Mesothelial cell of epicardium (in vitro differentiated cells): ENCODE measurements at places on chromosomes 16 and 17. TPM values are rescaled to one million over a fixed set of nuclear protein-coding genes. Genes with fewer than 3 reads are reported as not detected.

DNA sequence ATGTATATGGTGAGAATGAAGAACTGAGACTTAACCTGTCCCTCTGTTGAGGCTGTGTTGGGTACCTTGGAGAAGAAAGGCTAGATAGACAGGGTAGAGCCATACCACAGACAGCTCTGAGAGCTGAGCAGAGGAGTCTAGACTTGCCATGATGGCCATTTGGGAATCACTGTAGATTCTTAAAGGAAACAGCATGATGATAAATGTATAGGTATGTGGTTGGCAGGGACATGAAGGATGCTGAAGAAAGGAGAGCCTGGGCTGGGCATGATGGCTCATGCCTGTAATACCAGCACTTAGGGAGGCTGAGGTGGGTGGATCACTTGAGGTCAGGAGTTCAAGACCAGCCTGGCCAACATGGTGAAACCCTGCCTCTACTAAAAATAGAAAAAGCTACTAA is 114.4 kb upstream of the HAS3 start:
- no peak overlapping the region for H3K4me3 ChIP-seq
- no peaks in the 10 kb centered on the region for H3K27me3 ChIP-seq
- no peak for DNase-seq
- no peak overlapping the region for H3K27ac ChIP-seq
- peaks cover 4% of the 10 kb centered on the region for H3K4me1 ChIP-seq

Gene CES5A
- total RNA-seq = not detected in 3 replicates

- no peak overlapping the region for H3K4me3 ChIP-seq
- no peaks in the 10 kb centered on the region for H3K36me3 ChIP-seq
- no peak overlapping the region for H3K27ac ChIP-seq
- DNase-seq = no peak
These were observed 13.5 kb upstream of the TBX21 start for GRCh38 chr17:47719411-47720152.

Gene C17orf113
- 4.1 to 5.1 TPM (median 4.4 TPM) in 3 replicates for total RNA-seq

- H3K36me3 ChIP-seq = peaks cover 17% of the 10 kb centered on the region
- no peak for DNase-seq
- no peak overlapping the region for H3K4me3 ChIP-seq
- H3K4me1 ChIP-seq = peaks cover 11% of the 10 kb centered on the region
- H3K27me3 ChIP-seq = no peaks in the 10 kb centered on the region
These were observed 21.9 kb downstream of the CRK start for GRCh38 chr17:1434150-1434549.

GRCh38 chr17:4463818-4464476 is 30.2 kb downstream of the SPNS3 start:
- H3K4me3 ChIP-seq = no peak overlapping the region
- H3K27me3 ChIP-seq = no peaks in the 10 kb centered on the region
- H3K27ac ChIP-seq = no peak overlapping the region
- DNase-seq = no peak
- H3K36me3 ChIP-seq = peaks cover 5% of the 10 kb centered on the region
- no peaks in the 10 kb centered on the region for H3K4me1 ChIP-seq

DNA sequence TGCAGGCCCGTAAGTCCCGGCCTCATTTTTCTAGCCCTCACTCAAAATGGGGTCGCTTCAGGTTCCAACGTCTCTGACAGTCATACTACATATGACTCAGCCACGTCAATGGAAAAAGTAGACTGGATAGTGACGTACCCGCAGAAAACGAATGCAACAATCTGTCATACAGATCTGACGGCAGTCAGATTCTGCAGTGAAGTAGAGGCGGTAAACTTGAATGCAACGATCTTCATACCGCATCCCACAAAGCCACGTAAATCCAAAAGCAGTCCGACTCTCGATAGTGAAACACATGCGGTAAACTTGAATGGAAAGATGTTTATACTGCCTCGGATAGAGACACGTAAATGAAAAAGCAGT is 38.4 kb upstream of the ARL4D start:
- peak overlapping the region; percentile 67 for H3K4me3 ChIP-seq
- H3K27me3 ChIP-seq = no peaks in the 10 kb centered on the region
- DNase-seq = no peak
- H3K4me1 ChIP-seq = peaks cover 11% of the 10 kb centered on the region
- peak overlapping the region; percentile 100 for H3K27ac ChIP-seq

- H3K27me3 ChIP-seq = no peaks in the 10 kb centered on the region
- no peak overlapping the region for H3K27ac ChIP-seq
- DNase-seq = no peak
These were observed 23.2 kb downstream of the NLK start for GRCh38 chr17:28065706-28066105.

- no peak overlapping the region for H3K4me3 ChIP-seq
- peaks cover 14% of the 10 kb centered on the region for H3K27me3 ChIP-seq
- H3K4me1 ChIP-seq = no peaks in the 10 kb centered on the region
- no peaks in the 10 kb centered on the region for H3K36me3 ChIP-seq
- DNase-seq = no peak
These were observed 50.0 kb downstream of the OTOA start for GRCh38 chr16:21713549-21714368.

Gene MT4
- not detected in 3 replicates for total RNA-seq

Gene TBC1D3H
- total RNA-seq = not detected in 3 replicates

DNA sequence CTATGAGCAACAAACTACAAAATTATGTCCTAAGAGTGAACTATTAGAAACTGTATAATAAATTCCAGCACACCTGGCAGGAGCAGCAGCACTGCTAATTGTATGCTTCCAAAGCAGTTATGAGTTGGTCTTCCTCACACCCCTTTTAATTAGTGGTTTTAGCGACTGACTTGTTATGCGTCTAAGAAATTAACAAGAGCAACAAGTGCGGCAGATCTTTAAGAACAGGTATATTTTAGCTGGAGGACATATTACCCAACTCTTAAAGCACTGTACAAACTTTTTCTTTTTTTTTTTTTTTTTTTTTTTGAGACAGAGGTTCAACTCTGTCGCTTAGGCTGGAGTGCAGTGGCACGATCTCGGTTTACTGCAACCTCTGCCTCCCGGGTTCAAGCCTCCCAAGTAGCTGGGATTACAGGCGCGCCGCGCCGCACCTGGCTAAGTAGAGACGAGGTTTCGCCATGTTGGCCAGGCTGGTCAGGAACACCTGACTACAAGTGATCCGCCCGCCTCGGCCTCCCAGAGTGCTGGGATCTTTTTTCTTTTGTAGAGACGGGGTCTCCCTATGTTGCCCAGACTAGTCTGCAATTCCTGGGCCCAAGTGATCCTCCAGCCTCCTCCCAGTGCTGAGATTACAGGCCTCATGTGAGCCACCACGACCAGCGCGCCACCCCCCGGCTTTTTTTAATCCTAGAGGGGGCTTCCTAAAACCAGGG is 1.6 kb upstream of the FBXL20 start:
- no peak for DNase-seq
- no peak overlapping the region for H3K27ac ChIP-seq
- H3K4me3 ChIP-seq = peak overlapping the region; percentile 92

DNA sequence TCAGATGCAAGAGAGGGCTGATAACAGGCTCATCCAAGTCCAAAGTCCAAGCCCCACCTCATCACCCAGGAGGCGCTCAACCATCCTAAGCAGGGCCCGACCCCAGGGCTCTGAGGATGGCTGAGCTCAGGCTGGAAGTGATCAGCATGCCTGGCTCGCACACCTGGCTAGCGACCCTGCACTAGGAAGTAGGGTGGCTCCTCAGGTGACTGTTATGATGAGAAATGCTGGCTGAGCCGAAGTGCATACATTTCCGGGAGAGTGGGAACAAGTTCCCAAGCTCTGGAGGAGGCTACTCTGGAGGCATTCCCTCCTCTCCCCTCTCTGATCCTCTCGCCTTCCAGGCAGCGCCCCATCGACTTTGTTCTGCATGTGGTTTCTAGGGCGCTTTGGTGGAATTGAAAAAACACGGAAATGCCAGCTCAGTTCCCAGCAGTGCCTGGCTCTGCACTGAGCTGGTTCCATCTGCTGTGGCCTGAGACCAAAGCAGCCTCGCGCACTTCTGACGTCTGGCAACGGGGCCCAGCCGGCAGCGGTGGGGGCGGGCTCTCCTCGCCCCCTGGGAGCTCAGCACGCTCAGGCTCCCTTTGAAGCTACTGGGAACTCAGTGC is 130.3 kb downstream of the IRF8 start:
- H3K36me3 ChIP-seq = no peaks in the 10 kb centered on the region
- no peak overlapping the region for H3K27ac ChIP-seq
- no peak for DNase-seq
- H3K4me1 ChIP-seq = peaks cover 11% of the 10 kb centered on the region
- H3K4me3 ChIP-seq = no peak overlapping the region
- peaks cover 40% of the 10 kb centered on the region for H3K27me3 ChIP-seq

Gene ADORA2B
- 3.8 to 4.6 TPM (median 4.5 TPM) in 3 replicates for total RNA-seq

DNA sequence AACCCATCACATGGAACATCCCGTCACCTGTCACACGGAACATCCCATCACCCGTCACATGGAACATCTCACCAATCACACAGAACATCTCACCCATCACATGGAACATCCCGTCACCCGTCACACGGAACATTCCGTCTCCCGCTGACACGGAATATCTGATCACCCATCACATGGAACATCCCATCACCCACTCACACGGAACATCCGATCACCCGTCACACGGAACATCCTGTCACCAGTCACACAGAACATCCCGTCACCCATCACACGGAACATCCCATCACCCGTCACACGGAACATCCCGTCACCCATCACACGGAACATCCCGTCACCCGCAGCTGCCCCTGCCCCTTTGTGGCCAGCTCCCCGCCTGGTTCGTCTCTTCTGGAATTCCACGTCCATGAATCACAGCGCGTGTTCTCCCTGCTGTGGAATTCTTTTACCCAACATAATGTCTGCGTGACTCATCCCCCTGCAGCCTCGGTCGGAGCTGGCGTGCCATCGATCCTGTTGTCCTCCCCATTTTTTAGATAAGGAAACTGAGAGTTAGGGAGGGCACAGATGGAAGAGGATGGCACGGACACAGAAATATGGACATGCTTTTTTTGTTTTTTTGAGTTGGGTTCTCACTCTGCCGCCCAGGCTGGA is 5.6 kb downstream of the CPNE7 start:
- H3K36me3 ChIP-seq = no peaks in the 10 kb centered on the region
- no peaks in the 10 kb centered on the region for H3K4me1 ChIP-seq
- DNase-seq = no peak
- no peak overlapping the region for H3K4me3 ChIP-seq
- no peak overlapping the region for H3K27ac ChIP-seq
- peaks cover 23% of the 10 kb centered on the region for H3K27me3 ChIP-seq

- H3K4me1 ChIP-seq = peaks cover 36% of the 10 kb centered on the region
- DNase-seq = no peak
- H3K36me3 ChIP-seq = no peaks in the 10 kb centered on the region
- no peak overlapping the region for H3K4me3 ChIP-seq
These were observed 8.6 kb downstream of the SLC47A2 start for GRCh38 chr17:19707728-19708221.

Gene CTRB1
- not detected in 3 replicates for total RNA-seq

Gene CHST4
- total RNA-seq = not detected in 3 replicates
